ENCODE measurements at places on chromosomes 16 and 17. TPM values are rescaled to one million over a fixed set of nuclear protein-coding genes. Genes with fewer than 3 reads are reported as not detected.
A peak's percentile ranks its signal among the peaks of the same experiment; 100 is the strongest.

DNA sequence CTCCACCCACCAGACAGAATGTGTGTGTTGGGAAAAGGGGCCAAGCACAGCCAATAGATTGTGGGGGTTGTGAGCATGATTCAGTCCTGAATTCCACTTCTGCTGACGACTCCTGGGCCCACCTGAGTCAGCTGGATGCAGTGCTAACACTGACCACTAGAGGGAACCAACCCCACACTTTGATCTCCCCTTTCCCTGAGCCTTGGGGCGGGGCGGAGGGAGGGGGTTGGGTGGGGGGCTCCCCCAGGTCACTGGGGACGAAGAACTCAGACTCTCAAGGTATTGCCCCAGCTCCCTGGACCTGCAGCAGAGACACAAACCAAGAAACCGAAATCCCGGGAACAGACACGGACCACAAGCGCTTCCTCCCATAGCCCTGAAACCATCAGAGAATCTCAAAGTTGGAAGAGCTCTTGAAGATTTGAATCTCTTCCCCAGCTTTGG, 621 bp upstream of the CSHL1 start:
- H3K27ac ChIP-seq, result no peak overlapping the region
- H3K36me3 ChIP-seq, result no peaks in the 10 kb centered on the region
- H3K4me1 ChIP-seq, result no peaks in the 10 kb centered on the region
- peak; percentile 59 for DNase-seq
- no peak overlapping the region for H3K4me3 ChIP-seq

DNA sequence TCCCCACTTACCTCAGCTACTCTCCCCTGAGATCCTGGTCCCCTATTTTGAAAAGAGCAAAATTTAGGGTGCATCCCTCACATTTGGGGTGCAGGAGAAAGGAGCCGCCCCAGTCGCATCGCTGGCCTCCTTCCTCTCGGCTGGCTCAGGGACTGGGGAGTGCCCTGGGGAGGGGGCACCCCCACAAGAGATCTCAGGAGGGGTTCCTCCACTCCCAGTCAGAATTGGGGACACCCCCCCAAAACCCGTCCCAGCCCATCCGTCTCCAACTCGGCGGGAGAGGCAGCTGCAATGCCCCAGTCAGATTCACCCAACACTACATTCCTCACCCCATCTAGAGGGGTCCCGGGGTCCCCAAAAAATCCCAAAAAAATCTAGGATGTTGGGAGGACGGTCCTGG, 3.5 kb upstream of the BCL6B start:
- H3K27ac ChIP-seq, result no peak overlapping the region
- H3K36me3 ChIP-seq, result peaks cover 6% of the 10 kb centered on the region
- H3K27me3 ChIP-seq, result no peaks in the 10 kb centered on the region
- no peak for DNase-seq
- no peak overlapping the region for H3K4me3 ChIP-seq

ZNF205 gene
- total RNA-seq, result not detected

KCNJ2 gene
- not detected for total RNA-seq

GRCh38 chr17:3012926-3013581, 50.4 kb downstream of the OR1D5 start:
- no peaks in the 10 kb centered on the region for H3K4me1 ChIP-seq
- H3K4me3 ChIP-seq, result no peak overlapping the region
- H3K27ac ChIP-seq, result no peak overlapping the region
- H3K36me3 ChIP-seq, result no peaks in the 10 kb centered on the region
- H3K27me3 ChIP-seq, result no peaks in the 10 kb centered on the region

TBKBP1 gene
- total RNA-seq, result 8.0 TPM

CA5A gene
- total RNA-seq, result not detected

GRCh38 chr16:9297437-9298113, 206.1 kb downstream of the HAPSTR1 start:
- H3K4me3 ChIP-seq, result no peak overlapping the region
- DNase-seq, result no peak
- H3K4me1 ChIP-seq, result no peaks in the 10 kb centered on the region
- no peaks in the 10 kb centered on the region for H3K27me3 ChIP-seq
- H3K36me3 ChIP-seq, result no peaks in the 10 kb centered on the region

DNA sequence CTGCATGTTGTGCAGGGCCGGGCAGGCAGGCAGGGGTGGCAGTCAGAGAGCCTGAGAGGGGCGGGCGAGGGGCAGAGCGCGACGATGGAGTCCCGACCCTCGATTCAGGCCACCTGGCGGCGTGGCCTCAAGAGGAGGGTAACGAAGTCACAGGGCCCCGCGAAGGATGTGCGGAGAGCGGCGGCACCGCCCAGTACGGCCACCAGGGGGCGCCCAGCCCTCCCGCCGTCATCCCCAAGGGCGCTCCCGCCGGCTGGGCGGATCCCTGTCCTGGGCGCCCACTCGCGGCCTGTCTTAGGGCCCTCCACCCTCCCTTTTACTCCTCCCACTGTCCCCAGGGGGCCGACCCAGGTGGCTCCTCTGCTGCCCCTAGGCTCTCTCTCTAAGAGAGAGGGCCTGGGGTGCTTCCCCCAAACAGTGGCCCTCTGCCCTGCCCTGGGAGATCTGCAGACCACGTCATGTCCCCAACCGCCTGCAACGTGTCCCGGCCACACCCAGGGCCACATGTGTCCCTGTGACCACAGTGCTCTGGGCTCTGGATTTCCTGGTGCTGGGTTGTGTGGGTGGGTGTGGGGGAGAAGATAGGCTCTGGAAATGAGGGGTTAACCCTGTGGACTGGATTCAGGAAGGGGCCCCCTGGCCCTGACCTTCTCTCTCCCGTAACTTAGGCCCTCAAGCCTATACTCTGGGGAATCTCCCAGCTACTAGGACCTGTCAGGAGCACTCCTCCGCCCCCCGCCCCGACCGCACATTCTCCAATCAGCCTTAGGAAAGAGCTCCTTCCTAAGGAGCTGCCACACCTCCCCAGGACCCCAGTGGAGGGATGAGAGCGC, 5.9 kb downstream of the DPEP2 start:
- peaks cover 8% of the 10 kb centered on the region for H3K36me3 ChIP-seq
- H3K27me3 ChIP-seq, result no peaks in the 10 kb centered on the region
- peak overlapping the region; percentile 99 for H3K27ac ChIP-seq
- peak; percentile 92 for DNase-seq
- peaks cover 16% of the 10 kb centered on the region for H3K4me1 ChIP-seq

DNA sequence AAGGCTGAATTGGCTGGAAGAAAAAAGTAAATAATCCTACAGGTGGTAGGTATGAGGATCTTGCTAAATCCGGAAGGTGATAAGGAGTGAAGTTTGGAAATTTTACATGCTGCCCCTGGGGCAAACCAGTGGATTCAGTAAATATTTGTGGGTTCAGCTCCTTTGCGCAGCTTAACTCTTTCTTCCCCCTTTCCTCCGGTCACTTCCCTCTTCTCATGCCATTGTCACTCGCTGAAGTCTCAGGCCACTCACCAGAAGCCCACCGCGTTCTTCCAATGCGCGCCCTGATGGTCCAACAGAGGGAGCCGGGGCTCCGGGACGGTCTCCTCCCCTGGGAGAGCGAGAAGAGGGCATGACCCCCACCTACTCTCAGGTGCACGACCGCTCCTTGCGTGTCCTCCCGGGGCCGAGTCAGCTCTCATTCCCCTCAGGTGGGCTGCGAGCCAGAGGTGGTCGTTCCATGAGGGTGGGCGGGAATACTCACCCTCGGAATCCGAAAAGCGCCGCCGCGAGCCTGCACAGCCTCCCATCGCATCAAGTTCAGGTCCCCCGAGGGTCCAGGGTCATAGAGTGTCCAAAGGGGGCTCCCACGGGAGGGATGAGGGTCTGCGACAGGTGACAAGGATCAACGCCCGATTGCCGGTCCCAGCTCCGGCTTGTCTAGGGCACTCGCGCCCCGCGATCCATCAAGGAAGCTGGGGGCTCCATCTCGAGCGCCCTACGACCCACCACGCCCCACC, 474 bp downstream of the CLN3 start:
- peaks cover 40% of the 10 kb centered on the region for H3K4me1 ChIP-seq
- H3K27me3 ChIP-seq, result no peaks in the 10 kb centered on the region
- no peak for DNase-seq
- peaks cover 25% of the 10 kb centered on the region for H3K36me3 ChIP-seq
- peak overlapping the region; percentile 97 for H3K4me3 ChIP-seq

- H3K36me3 ChIP-seq, result no peaks in the 10 kb centered on the region
- DNase-seq, result no peak
- no peak overlapping the region for H3K27ac ChIP-seq
- no peak overlapping the region for H3K4me3 ChIP-seq
- H3K27me3 ChIP-seq, result no peaks in the 10 kb centered on the region
These were observed 309.9 kb upstream of the ASIC2 start for GRCh38 chr17:33602981-33603380.

DNA sequence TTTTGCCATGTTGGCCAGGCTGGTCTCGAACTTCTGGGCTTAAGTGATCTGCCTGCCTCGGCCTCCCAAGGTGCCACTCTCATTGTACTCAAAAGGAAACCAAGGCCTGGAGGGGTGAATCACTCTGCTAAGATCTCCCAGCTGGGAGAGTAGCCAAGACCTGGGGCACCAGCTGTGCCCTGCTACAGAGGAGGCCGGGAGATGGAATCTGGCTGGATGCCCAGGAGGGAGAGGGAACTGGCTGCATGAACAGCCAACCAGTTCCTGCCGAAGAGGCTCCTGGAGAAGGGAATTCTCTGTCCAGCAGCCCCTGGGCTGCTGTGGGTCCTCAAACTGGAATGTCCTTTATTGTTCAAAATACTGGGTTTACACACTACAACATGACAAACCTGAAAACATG, 238.7 kb upstream of the CIBAR2 start:
- H3K27ac ChIP-seq, result no peak overlapping the region
- no peaks in the 10 kb centered on the region for H3K4me1 ChIP-seq
- H3K36me3 ChIP-seq, result no peaks in the 10 kb centered on the region
- H3K27me3 ChIP-seq, result peaks cover 2% of the 10 kb centered on the region
- no peak for DNase-seq
- no peak overlapping the region for H3K4me3 ChIP-seq

- no peaks in the 10 kb centered on the region for H3K36me3 ChIP-seq
- peaks cover 11% of the 10 kb centered on the region for H3K27me3 ChIP-seq
- no peak overlapping the region for H3K27ac ChIP-seq
- DNase-seq, result no peak
- H3K4me3 ChIP-seq, result no peak overlapping the region
These were observed 51.1 kb downstream of the SRCIN1 start for GRCh38 chr17:38554430-38555350.

MYO15B gene
- 120 TPM for total RNA-seq

CLEC19A gene
- total RNA-seq, result not detected

MMP28 gene
- total RNA-seq, result 0.45 TPM

- H3K36me3 ChIP-seq, result peaks cover 4% of the 10 kb centered on the region
- no peak for DNase-seq
- H3K4me3 ChIP-seq, result no peak overlapping the region
- peak overlapping the region; percentile 50 for H3K27ac ChIP-seq
These were observed 19.1 kb downstream of the UNC13D start for GRCh38 chr17:75825149-75825552.

ARHGAP44 gene
- total RNA-seq, result not detected

- no peak for DNase-seq
- H3K27me3 ChIP-seq, result peaks cover 48% of the 10 kb centered on the region
- no peak within 1 kb of the TSS for H3K4me3 ChIP-seq
- H3K36me3 ChIP-seq, result no peaks in the 10 kb centered on the region
- no peaks in the 10 kb centered on the region for H3K4me1 ChIP-seq
- no peak within 1 kb of the TSS for H3K27ac ChIP-seq
These were observed at the start of gene ANKS4B for GRCh38 chr16:21233521-21234150. TSS of gene ANKS4B (plus strand) at chr16:21233699. CDS start at chr16:21233738, 39 bp downstream.

TMED6 gene
- 2.2 TPM for total RNA-seq

DNA sequence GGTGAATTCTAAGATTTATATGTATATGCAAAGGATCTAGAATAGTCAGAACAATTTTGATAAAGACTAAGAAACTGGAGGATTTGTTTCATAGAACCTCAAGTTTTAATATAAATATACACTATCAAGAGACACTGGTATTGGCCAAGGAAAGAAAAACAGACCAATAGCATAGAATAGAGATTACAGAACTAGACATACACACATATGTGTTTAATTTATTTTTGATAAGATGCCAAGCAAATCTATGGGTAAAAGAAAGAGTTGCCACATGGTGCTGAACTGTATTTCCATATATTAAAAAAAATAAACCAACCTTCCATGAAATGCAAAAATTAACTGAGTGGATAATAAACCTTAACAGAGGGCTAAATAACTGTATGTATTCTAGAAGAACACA, 27.9 kb upstream of the LRRC37A3 start:
- no peaks in the 10 kb centered on the region for H3K4me1 ChIP-seq
- no peak for DNase-seq
- H3K36me3 ChIP-seq, result no peaks in the 10 kb centered on the region
- peaks cover 6% of the 10 kb centered on the region for H3K27me3 ChIP-seq

- no peak overlapping the region for H3K4me3 ChIP-seq
- H3K27ac ChIP-seq, result no peak overlapping the region
- no peak for DNase-seq
- H3K36me3 ChIP-seq, result no peaks in the 10 kb centered on the region
- peaks cover 10% of the 10 kb centered on the region for H3K27me3 ChIP-seq
These were observed 473.9 kb downstream of the PMP22 start for GRCh38 chr17:14791221-14791620.

DNA sequence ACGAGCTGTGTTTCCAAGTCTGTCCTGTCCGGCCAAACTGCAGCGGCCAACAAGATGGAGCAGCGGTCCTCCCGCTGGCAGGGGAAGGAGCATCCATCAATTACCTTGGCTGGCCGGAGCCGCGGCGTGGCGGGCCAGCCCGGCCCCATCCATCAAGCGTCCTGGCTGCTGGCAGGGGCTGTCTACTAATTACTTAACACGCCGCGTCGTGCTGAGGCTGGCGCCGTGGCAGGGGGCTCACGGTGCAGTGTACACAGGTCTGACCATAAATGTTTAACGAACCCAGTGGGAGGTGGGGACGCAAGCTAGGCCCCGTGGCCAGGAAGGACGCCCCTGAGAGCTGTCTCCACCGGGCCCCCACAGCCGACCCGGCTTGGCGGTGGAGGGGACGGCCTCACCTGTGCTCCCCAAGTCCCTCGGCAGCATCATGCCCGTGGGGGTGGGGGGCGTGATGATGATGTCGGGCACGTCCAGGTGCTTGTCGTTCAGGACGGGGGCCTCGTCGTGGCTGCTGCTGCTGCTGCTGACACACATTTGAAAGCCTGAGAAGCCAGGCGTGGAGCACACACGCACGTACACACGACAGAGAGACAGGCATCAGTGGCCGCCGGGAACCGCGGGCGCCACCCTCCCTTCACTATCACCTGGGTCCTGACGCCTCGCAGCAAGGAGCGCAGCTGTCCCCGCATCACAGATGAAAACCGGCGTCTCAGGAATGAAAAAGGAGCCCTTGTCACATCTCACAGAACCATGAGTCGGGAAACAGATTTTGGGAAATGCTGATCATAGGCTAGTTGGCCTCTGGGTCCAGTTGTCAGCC, 21.2 kb upstream of the GINS2 start:
- H3K4me1 ChIP-seq, result no peaks in the 10 kb centered on the region
- H3K27me3 ChIP-seq, result no peaks in the 10 kb centered on the region
- H3K4me3 ChIP-seq, result no peak overlapping the region
- no peak overlapping the region for H3K27ac ChIP-seq
